ENCODE measurements at places on chromosomes 16 and 17.

DNA sequence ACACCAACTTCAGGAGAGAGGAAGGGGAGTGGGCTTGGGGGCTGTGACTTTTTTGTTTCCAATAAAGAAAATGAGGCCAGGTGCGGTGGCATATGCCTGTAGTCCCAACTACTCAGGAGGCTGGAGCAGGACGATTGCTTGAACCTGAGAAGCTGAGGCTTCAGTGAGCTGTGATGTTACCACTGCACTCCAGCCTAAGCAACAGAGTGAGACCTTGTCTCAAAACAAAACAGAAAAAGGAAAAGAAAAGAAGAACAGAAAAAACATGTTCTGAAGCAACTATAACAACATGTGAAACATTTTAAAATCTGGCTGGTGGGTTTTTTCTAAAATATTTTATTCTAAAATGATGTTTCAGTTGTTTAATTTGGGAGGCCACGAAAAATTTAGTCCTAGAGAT is 554.0 kb upstream of the ZFHX3 start:
- no peak for DNase-seq

DNA sequence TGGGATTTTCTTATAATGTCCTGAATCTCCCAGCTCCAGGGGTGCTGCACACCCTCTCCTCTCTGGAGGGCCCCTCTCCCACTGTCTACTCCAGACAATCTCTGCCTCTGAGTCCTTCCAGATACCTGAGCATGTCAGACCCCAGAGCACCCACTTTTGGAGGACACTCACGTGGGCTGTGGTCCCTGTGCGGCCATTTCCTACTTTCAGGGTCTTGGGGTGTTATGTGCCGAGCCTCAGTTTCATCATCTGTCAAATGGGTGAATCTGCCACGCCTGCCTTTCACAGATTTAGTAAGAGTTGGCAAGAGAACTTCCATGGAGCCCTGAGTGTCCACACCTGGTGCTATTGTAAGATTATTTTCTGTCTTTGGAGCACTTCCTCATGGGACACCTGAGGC is 3.7 kb upstream of the FOXL1 start:
- DNase-seq = no peak

DNA sequence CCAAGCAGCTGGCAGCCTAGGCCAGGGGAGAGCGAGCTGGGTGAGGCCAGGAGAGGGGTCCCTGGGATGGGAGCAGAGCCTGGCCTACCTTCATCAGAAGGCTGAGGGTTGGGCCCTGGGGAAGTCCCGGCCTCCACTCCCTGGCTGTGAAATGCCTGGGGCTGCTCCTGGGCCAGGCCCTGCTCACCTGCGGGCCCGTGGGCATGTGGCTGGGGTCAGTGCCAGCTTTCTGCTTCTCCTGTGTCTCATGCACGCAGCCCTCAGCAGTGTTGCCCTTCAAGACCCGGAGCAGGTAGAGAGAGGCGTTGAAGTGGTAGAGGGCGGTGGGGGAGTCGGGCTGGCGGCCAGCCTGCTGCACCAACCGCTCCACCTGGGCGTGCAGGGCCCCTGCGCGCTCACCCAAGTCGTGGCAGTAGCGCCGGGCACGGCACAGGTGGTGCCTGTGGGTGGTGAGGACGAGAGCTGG is 12.4 kb downstream of the MYBBP1A start:
- DNase-seq = no peak

DNA sequence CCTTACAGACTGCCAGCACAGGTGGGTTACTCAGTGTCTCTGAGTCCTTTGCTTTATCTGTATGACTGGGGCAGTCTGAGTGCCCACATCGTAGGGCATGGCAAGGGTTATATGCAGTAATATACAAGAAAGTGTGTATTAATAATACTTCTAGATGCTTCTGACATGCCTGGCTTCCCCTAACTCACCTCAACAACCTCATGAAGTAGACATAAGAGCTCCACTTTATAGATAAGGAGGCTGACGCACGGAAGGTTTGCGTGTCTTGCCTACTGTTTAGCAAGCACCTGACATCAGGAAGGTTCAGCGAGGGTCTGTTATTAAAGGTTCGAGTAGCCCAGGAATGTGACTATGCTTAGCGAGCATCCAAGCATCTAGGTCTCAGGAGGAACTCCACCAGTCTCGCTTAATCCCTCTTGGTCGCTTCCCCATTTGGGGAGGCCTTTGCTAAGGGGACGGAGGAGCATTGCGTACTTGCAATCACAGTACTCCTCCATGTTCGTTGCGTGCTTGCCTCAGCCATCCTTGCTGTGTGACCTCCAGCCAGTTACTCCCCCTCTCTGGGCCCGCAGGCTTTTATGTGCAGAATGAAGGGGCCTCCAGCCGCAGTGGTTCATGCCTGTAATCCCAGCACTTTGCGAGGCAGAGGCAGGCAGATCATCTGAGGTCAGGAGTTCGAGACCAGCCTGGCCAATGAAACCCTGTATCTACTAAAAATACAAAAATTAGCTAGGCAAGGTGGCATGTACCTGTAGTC is 1.6 kb downstream of the KCNG4 start:
- no peak for DNase-seq

DNA sequence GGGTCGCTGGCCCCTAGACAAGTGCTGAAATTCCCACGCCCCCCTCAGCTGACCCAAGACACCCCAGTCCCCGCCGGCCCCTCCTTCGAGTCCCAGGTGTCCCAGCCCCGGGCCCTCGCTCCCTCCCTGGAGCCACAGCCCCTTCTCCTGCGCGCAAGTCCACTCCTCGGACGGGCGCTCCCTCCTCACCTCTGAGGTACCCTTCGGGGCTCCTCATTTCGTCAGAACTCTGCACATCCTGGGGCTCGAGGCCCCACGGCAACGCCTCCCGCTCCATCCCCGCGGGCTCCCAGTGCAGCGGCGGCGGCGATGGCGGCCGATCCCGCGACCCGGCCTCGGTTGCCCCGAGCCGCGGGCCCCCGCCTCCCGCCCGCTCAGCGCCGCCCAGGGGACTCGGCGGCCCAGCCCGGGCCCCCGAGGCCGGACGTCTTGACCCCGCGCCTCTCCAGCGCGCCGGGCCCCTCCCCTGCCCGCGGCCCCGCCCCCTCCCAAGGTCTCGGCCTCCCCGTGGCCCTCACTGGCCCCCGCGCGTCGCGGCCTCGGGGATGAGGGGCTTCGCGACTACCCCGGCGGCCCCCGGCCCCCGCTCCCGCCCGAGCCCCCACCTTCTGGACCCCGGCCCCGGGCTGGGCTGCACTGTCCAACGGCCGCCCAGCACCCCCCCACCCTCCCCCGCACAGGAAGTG is at the start of gene ZNF768:
Gene ZNF768 (minus strand): TSS at position 430 of the 686 bp plus-strand sequence. CDS start 153 bp downstream, at position 277.
- DNase-seq = no peak

GRCh38 chr17:38940404-38940803 is 15.0 kb downstream of the LASP1NB start:
- no peak for DNase-seq

- no peak for DNase-seq
These were observed 10.6 kb downstream of the TSC2 start for GRCh38 chr16:2058420-2058819.
